DMS 273 treated with DMSO at 0.1 percent for 48 hours (cell line): ENCODE measurements at places on chromosomes 13 and 19.

DNA sequence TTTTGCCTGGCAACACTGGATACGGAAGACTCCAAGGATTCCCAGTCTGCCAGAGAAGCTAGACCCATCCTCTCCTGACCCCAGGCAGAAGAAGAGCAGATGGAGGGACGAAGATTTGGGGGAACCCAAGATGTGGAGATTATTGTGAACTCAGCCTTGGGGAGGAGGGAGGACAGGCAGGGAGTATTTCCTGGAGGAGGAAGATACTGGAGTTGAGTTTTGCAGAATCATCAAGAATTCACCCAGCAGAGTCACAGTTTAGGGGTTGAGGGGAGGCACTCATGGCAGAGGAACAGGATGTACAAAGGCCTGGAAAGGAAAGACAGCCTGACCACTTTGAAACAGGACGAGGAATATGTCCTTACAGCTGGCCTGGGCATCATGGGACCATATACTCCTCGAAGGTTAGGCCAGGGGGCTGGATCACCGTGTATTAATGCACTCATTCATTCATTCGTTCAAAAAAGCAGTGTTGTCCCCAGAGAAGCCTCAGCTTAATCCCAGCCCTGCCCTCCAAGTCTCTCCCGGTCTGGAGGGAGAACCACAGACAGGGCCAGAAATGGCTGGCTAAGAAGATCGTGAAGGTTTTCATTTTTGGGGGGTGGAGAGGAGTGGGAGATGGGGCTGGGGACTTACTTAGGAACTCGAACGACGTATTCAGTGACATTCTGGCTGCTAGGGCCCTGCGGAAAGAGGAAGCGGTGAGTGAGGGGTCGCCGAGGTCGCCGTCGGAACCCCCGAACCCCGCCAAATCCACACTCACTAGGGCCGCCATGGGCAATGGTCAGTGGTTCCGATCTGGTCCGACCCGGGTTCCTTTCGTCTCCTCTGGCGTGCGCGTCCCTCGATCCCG, 517 bp downstream of the GTF2F1 start:
- DNase-seq: no peak

DNA sequence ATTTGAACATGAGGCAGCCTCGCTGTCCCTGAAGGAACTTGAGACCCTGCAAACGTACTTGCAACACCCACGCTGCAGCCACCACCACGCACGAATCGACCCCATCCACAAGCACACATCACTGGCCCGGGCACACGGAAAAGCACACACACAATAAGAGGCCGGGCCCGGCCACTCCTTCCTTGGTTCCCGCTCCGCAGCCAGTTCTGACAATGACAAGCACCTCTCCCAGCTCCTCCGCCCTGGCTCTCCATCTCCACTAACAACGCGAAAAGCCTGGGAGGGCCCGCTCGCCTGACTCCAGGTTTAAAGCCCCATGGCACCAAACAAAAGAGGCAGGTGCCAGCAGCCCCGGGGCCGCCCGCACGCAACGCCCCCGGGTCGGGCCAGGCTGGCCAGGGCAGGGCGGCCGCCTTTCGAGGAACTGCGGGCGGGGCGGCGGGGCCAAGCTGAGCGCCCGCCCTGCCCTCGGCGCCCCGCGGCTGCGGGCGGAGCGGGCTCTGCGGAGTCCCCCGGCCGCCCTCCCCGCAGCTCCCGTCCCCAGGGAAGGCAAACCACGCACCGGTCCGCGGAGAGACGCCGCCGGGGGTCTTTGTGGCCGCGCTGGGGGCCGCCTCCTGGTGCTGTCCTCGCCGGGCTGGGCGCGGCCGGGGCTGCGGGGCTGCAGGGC, 495 bp downstream of the DCLK1 start:
- DNase-seq: no peak

GRCh38 chr19:37362733-37363132, 8.2 kb upstream of the ZNF527 start:
- no peak for DNase-seq

GRCh38 chr19:6495947-6496346, 6.2 kb downstream of the TUBB4A start:
- no peak for DNase-seq

DNA sequence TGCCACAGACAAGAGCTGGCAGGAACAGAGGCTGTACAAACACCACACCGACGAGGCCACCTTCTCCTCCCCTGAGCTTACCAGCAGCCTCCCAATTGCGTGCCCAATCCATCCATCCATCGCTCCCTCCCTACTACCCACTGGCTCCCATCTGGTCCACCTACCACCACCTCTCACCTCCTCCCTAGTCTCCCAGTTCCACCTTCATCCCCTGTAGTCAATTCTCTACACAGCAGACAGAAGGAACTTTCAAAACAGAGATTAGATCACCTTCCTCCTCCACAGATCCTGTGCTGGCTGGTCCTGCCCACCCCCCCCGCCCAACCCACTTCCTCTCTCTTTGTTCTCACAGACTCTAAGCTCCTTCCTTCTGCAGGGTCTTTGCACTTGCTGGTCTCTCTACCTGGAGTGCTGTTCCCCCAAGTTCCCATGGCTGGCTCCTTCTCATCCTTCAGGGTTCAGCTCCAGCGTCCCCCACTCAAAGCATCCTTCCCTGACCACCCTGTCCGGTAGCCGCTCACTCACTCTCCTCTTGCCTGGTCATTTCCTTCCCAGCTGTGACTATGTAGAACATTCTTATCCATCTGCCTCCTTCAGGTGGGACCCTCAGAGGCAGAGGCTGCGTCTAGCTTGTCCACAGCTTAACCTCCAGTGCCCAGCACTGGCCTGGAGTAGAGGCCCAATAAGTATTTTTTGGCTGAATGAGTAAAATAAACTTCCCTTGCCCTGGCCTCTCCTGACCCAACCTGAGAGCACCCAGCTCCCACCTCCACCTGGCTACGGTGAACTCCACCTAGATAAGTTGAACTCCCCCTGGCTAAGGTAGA, 23.0 kb downstream of the PIN1 start:
- no peak for DNase-seq

DNA sequence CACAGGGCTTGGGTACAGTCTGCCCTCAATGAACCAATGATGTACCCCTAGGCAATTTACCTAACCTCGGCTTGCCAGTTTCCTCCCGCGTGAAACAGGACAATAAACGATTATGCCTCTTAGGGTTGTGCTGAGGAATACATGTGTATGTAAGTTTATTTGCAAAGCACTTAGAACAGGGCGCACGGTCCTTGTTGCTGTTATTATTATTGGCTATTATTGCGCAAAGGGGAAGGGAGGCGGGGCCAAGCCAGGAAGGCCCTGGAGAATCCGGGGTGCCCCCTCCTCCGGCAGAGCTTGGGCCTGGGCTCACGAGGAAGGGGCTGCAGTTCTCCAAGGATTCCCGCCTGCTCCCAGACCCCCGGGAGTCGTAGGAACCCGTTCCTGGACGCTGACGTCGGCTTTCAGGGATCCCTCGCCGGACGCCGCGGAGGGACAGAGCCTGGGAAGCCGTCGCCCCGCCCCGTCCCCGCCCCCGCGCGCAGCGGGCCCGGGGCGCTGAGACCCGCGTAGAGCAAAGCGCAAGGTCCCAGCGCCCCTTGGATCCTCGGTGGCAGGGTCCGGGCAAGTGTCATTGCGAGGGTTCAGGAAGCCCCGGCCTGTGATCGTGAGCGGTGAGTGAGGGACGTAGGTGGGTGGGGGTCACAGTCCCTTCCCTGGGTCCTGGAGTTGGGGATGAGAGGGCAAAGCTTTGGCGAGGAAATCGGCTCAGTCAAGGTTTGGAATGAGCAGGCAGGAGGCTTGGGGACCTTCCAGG, at the start of gene TMEM91:
TSS of gene TMEM91 (plus strand) at position 293 of the 757 bp plus-strand sequence. CDS start 1,777 bp downstream, outside the sequence.
- DNase-seq: no peak

- no peak for DNase-seq
Measured at GRCh38 chr13:98575009-98575903, 1.7 kb downstream of the STK24 start.

DNA sequence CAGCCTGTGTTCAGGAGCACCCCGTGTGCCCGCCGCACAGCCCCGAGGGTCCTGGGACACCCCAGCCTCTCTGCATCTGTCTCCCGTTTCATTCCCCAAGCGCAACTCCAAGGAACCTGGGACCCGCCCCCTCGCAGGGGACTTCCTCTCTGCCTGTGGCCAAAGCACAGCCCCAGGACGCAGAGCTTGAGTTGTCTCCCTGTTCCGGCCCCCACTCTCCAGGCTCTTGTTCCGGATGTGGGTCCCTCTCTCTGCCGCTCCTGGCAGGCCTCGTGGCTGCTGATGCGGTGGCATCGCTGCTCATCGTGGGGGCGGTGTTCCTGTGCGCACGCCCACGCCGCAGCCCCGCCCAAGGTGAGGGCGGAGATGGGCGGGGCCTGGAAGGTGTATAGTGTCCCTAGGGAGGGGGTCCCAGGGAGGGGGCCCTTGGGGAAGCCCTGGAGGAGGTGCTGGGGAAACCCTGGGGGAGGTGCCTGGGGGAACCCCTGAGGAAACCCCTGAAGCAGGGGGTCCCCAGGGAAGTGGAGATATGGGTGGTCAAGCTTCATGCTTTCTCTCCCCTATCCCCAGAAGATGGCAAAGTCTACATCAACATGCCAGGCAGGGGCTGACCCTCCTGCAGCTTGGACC, 1.3 kb downstream of the HCST start:
- no peak for DNase-seq

GRCh38 chr13:52949742-52950141, 78.9 kb upstream of the OLFM4 start:
- no peak for DNase-seq

DNA sequence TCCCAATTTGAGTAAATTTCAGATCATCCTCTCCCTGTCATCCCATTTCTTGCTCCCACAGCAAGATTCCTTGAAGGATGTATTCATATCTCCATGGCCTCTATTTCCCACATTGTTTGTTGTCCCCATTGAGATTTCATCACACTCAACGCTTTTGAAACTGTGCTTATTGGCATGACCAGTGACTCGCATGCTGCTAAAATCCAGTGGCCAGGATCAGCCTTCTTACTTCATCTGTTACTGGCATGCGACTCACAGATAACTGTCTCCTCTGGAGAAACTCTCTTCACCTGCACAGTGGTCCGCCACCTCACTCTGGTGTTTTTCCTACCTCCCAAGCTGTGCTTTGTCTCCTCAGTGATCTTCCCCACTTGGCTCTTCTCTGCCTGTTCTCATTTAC, 95.8 kb downstream of the WASF3 start:
- no peak for DNase-seq

DNA sequence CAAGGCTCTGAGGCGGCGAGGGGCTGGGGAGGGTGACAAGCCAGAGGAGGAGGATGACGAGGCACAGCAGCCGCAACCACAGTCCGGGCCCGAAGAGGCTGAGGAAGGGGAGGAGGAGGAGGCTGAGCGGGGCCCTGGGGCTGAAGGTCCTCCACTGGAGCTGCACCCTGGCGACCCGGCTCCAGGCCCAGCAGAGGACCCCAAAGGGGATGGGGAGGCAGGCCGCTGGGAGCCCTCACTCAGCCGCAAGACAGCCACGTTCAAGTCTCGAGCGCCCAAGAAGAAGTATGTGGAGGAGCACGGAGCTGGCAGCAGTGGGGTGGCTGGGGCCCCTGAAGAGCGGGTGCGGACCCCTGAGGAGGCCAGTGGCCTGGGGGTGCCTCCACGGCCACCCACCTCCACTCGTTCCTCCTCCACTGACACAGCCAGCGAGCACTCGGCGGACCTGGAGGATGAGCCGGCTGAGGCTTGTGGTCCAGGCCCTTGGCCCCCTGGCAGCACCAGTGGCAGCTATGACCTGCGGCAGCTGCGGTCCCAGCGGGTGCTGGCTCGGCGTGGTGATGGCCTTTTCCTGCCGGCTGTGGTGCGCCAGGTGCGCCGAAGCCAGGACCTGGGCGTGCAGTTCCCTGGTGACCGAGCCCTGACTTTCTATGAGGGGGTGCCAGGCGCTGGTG, 2.9 kb downstream of the CIC start:
- no peak for DNase-seq

- no peak for DNase-seq
Measured at GRCh38 chr19:49222528-49222927, 64.9 kb downstream of the TRPM4 start.

GRCh38 chr13:34250151-34250670, 432.3 kb downstream of the RFC3 start:
- DNase-seq: no peak

GRCh38 chr19:5112681-5113575, 144.0 kb downstream of the KDM4B start:
- DNase-seq: no peak

DNA sequence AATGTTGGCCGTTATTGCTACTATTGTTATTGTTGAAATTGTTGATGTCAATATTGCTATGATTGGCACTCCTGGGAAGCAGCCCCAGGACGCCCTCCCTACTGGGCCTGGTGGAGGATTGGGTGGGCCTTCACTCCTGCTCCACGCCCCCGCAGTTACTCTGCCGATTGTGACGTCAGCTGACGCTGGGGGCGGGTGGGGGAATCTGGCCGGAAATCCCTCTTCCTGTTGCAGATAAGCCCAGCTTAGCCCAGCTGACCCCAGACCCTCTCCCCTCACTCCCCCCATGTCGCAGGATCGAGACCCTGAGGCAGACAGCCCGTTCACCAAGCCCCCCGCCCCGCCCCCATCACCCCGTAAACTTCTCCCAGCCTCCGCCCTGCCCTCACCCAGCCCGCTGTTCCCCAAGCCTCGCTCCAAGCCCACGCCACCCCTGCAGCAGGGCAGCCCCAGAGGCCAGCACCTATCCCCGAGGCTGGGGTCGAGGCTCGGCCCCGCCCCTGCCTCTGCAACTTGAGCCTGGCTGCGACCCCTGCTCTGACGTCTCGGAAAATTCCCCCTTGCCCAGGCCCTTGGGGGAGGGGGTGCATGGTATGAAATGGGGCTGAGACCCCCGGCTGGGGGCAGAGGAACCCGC, at the start of gene ETV2:
TSS of gene ETV2 (plus strand) at position 231 of the 637 bp plus-strand sequence. CDS start 716 bp downstream, outside the sequence.
- DNase-seq: no peak

DNA sequence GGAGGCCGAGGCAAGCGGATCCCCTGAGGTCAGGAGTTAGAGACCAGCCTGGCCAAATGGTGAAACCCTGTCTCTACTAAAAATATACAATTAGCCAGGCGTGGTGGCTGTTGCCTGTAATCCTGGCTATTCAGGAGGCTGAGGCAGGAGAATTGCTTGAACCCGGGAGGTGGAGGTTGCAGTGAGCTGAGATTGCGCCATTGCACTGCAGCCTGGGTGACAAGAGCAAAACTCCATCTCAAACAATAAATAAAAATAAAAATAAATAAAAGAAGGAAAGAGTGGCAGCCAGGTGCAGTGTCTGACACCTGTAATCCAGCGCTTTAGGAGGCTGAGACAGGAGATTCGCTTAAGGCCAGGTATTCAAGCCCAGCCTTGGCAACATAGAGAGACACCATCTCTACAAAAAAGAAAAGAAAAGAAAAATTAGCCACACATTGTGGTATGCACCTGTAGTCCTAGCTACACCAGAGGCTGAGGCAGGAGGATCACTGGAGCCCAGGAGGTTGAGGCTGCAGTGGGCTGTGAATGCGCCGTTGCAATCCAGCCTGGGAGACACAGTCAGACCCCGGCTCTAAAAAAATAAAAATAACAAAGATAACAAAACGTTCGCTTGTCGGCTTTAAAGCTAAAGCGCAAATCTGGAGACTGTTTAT, 10.3 kb downstream of the ADAMTSL5 start:
- DNase-seq: no peak

GRCh38 chr13:30295116-30295515, 12.2 kb downstream of the KATNAL1 start:
- no peak for DNase-seq

DNA sequence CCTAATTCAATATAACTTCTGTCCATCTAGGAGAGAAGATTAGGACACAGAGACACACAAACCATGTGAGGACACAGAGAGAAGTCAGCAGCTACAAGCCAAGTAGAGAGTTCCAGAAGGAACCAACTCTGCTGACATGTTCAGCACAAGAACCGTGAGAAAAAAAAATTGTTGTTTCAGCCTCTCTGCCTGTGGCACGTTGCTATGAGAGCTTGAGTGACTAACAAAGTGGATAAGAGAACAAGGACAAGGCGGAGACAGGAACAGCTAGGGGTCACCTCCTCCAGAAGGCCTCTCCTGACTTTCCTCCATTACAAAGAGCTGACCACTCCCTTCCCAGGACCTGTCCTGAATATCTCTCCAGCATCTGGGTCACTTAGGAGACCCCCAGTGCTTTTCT, 5.6 kb upstream of the SIGLEC12 start:
- DNase-seq: no peak
